NCI-H510A (cell line): ENCODE measurements at places on chromosomes 3 and 15.

DNA sequence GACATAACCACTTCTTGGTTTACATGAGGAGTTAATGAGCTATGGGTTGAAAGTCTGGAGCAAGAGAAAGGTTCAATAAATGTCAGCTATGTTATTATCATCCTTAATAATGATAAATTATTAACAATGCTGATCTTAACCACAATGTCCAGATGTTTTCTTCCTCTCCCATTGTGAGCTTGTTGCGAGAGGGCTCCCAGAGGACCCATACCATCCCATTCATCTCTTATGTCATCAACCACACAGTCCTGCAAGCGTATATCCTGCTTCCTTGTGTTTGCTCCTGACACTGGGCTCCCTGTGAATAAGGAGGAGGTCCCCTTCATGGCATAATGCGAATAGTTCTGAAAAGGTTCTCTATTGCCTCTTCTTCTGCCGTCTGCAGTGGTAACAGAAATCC, 266.8 kb downstream of the TLE3 start:
- no peak for DNase-seq

- DNase-seq, result no peak
These were observed 152.6 kb downstream of the GREM1 start for GRCh38 chr15:32870240-32871033.

DNA sequence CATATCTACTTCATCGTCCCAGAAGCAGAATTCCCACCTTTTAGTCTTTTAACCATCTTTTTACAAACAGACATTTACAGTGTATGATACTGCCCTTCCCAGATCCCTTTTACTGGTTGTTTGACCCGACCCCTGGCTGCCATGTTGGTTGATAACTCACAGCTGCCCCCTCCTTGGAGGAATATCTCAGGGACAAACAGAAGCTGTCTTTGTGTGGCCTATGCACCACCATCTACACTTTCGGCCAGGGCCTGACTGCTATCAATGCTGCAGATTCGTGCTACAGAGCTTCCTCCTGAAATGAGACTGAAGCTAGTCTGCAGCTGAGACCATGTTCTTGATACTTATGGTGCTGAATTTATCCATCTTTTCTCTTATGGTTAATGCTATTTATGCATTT, 6.6 kb upstream of the POLQ start:
- DNase-seq, result no peak

- DNase-seq, result no peak
These were observed 73.1 kb downstream of the NR2E3 start for GRCh38 chr15:71883447-71883846.

GRCh38 chr3:192422997-192423342, 304.4 kb downstream of the FGF12 start:
- DNase-seq, result no peak

GRCh38 chr3:122957707-122958689, 69.6 kb downstream of the SEMA5B start:
- DNase-seq, result no peak

GRCh38 chr3:160815280-160815679, 59.2 kb downstream of the PPM1L start:
- no peak for DNase-seq

DNA sequence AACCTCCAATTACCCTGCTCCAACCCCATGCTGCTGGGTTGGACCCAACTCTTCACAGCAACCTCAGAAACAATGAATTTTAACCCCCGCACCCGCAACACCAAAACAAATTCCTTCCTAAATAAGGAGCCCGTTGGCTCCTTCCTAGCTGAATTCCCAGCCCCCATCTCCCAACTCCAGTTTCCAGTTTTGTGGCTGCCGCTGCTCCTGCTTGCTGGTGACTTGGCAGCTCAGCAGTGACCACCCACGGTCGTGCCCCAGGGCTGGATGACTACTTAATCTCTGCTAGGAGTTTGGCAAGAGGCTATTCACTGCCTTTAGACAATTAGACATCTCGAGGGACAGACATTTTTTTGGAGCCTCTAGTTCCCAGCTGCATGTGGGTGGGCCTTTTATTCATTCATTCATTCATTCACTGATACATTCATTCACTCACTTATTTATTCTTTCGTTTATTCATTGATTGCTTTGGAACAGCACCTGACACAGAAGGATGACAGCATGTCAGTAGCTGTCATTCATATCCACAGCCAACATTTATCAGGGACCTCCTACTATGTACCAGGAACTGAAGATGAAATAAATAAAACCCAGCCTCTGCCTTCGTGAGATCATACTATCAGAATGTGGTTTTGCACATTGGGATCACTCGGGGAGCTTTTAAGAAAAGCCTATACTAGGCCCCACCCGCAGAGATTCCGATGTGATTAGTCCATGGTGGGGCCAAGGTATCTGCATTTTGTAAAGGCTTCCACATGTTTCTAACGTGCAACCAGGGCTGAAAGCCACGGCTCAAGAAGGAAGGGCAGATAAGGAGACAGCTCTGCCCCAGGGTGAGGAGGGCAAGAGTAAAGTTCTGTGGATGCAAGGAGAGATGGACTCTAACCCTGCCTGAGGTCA, 256.5 kb downstream of the SHQ1 start:
- no peak for DNase-seq

- no peak for DNase-seq
These were observed 78.0 kb upstream of the POU1F1 start for GRCh38 chr3:87354398-87354797.

- DNase-seq, result no peak
These were observed 94.8 kb upstream of the TLE3 start for GRCh38 chr15:70192490-70192889.

DNA sequence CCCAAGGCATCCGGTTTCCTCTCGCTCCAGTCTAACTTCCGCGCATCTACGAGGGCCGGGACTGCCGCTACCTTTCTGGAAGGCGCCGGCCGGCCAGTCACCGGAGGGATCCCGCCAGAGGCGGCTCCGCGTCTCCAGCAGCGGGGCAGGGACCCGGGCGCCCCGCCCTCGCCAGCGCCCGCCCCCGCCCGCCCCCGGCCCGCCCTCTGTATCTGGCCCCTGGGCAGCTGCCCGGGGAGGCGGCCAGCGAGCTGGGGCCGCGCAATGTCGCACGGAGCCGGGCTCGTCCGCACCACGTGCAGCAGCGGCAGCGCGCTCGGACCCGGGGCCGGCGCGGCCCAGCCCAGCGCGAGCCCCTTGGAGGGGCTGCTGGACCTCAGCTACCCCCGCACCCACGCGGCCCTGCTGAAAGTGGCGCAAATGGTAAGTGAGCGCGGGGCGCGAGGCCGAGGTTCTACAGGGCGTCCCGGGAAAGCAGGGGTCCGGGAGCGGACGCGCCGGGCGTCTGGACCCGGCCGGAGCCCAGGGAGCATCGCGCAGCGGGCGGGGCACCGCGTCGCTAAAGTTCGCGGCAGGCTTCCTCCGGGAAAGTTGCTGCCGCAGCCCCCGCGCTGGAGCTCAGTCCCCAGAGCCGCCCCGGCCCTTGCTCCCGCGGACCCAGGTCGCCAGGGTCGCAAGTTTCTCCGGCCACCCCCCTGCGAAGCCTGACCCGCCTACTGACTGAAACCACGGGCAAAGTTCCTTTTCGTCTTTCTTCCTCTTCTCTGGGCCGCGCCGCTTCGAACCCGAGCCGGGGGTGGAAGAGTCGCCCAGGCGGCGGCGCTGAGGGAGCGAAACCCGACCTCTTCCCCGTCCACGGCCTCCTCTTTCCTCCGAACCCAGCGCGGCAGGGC, at the start of gene CMTM7:
TSS of gene CMTM7 (plus strand) at position 211 of the 893 bp plus-strand sequence. CDS start at position 265, 54 bp downstream.
- DNase-seq, result peak; percentile 41

- DNase-seq, result no peak
These were observed 31.2 kb downstream of the ZPLD1 start for GRCh38 chr3:102466001-102466400.

- DNase-seq, result no peak
These were observed 2.9 kb upstream of the EPHA3 start for GRCh38 chr3:89104499-89104898.

DNA sequence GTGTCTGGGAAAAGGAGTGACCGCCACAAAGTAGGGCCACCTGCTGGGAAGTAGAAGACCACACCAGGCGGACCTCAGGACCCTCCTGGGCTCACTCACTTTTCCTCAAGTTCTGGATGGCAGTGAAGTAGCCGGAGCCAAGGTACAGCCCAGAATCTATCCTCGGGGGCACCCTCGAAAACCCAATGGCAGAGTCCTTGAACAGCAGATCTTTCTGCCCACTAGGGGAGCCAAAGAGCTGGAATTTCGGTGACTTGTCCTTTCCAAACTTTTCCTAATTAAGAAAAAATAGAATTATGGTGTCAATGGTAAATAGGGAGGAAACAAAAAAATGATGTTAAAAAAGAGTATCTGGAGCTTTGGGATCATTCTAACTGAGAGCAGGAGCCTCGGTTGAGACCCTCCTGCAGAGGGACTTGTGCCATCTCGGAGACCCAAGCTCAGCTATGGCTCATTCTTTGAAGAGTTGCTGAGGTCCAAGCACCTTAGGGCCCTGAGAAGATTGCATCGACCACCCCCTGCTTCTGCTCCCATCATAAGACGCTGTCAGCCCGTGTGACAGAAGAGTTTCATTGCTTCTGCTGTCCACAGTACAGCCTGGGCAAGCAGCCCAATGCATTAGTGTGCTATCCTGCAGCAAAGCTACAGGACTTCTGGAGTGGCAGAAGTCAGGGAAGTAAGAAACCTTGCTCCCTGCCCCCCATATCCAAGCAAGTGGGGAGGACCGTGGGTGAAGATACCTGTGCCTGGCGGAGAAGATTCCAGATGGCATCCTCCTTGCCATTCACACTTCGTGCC, 14.8 kb downstream of the LTF start:
- DNase-seq, result no peak

GRCh38 chr3:71039332-71039731, 544.2 kb downstream of the FOXP1 start:
- no peak for DNase-seq

DNA sequence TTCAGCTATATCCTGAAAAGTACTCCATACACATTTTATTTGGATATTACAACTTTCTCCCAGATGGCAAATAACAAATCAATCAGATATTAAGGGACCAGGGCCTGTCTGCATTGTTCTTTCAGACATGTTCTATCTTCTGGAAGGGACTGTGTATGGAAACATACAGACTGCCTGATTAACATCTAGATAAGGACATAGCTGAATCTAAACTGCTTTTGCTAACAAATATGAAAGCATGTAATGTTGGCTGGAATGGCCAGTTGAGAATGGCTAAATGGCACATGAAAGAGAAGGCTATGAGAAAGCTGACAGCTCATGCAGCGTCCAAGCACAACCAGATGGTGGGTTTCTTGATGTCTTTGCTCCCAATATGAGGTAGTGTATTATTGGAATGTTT, 149.4 kb downstream of the CFAP20DC start:
- no peak for DNase-seq

DNA sequence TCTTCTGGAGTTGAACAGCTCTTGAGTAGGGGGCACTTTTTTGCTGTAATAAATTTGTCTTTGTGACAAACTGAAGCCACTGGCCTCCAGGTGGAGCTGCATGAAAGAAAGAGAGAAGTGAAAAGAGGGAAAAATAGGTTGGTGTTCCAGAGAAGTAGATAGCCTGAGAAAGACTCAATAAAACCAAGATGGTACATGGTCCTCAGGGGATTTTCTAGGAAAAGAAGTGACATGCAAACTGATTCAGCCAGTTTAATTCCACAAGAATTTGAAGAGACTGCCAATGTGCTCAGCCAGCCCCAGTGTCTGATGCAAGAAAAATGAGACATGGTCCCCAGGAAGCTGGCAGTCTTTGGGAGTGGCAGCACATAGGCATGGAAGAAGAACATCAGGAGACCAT, 152.7 kb downstream of the CD47 start:
- DNase-seq, result no peak

DNA sequence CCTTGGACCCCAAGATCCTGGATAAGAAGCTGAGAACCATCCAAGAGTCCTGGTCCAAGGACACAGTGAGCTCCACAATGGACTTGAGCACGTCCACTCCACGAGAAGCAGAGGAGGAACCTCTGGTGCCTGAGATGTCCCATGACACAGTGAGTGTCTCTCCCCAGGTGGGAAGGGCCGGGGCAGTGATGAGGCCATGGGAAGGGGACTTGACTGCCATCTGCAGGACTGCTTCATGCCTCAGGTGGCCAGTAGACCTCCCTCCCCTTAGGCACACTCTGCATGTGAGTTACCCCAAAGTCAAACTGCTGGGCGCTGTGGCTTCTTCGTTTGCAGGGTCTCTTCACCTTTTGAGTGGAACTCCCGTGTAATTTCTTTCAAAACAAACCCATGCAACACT, 59.7 kb downstream of the CCDC33 start:
- no peak for DNase-seq

DNA sequence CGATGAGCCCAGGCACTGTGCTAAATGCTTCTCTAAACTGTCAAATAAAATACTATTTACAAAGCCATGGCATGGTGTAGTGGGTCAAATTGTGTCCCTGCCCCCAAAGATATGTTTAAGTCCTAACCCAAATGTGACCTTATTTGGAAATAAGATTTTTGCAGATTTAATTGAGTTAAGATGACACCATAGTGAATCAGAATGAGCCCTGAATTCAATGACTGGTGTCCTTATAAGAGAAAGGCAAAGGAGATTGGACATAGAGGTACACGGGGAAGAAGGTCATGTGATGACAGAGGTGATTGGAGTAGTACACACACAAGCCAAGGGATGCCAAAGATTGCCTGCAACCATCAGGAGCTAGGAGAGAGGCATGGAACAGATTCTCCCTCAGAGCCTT, 121.6 kb upstream of the VEPH1 start:
- no peak for DNase-seq

- DNase-seq, result no peak
These were observed 219.0 kb upstream of the LMCD1 start for GRCh38 chr3:8282541-8283165.

GRCh38 chr3:123378409-123378915, 70.4 kb downstream of the ADCY5 start:
- DNase-seq, result no peak

GRCh38 chr15:61003437-61004218, 225.5 kb downstream of the RORA start:
- no peak for DNase-seq

- no peak for DNase-seq
These were observed 39.3 kb downstream of the ATP1B3 start for GRCh38 chr3:141915766-141916165.

DNA sequence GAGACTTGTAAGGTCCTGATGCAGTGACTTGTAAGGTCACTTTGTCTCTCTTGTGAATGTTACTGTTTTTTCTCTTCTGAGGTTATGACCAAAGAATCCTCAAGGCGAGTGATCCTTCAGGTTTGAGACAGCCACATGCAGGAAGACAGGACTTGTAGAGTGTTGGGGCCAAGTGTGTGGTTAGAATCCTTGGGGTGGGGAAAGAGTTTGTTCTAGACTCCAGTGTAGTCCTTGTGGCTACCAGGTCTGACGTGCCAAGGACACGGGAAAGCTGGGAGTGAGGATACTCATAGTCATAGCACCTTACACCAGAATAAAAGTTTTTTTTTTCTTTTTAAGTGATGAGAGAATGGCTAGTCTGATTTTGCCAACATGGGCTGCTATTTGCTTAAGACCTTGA, 7.3 kb upstream of the SACM1L start:
- DNase-seq, result no peak

DNA sequence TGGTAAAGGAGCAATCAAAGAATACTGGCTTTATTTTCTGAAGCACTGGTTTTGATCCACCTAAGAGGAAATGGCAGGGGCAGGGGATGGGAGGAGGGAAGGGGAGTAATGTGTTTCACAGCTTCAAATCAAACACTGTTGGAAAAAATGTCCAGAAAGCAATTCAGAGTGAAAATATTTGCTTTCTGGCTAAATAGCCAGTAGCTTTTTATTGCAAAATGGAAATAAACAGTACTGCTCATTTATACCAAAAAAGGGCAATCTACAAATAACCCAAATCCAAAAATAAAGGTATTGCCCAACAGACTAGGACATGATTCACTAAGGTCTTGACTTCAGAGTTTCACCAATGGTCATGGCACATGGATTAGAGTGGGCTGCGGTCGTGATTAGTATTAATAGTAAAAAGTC, 279.3 kb upstream of the THBS1 start:
- DNase-seq, result no peak
